ENCODE measurements at places on chromosomes 1 and 21.

DNA sequence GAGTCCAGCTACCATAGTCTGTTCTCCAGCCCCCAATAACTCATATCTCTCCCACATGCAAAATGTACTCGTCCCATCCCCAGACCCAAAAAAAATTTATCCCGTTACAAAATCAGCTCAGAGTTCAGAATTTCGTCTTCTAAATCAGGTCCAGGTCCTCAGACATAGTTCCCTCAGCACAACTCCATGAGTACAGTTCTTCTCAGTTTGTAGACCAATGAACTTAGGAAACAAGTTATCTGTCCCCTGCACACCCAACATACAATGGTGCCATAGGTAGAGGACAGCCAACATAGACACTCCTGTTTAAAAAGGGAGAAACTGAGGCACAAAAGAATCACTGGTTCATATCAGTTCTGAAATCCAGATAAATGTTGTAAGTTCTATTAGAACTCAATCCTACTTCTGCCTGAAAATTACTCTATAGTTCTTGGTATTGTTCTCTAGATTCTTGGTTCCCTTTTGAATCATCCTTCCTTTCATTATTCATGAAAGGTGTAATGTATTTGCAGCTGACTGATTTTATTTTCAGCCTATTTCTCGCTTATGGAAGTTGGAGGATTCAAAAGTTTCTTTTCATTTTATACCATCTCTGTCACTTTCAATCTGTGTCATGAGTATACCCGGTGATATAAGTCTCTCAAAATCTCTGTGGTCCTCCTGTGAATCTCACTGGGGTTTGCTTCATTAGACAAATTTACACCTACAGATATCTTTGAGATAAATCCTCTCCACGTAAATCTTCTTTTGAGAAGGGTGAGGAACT, 75.8 kb upstream of the TSPAN2 start:
- DNase-seq: no peak

- DNase-seq: no peak
Measured at GRCh38 chr1:89555550-89555949, 30.9 kb downstream of the LRRC8B start.

GRCh38 chr1:12585951-12586942, 31.8 kb downstream of the DHRS3 start:
- DNase-seq: no peak

- no peak for DNase-seq
Measured at GRCh38 chr1:57340334-57341070, 83.4 kb downstream of the DAB1 start.

DNA sequence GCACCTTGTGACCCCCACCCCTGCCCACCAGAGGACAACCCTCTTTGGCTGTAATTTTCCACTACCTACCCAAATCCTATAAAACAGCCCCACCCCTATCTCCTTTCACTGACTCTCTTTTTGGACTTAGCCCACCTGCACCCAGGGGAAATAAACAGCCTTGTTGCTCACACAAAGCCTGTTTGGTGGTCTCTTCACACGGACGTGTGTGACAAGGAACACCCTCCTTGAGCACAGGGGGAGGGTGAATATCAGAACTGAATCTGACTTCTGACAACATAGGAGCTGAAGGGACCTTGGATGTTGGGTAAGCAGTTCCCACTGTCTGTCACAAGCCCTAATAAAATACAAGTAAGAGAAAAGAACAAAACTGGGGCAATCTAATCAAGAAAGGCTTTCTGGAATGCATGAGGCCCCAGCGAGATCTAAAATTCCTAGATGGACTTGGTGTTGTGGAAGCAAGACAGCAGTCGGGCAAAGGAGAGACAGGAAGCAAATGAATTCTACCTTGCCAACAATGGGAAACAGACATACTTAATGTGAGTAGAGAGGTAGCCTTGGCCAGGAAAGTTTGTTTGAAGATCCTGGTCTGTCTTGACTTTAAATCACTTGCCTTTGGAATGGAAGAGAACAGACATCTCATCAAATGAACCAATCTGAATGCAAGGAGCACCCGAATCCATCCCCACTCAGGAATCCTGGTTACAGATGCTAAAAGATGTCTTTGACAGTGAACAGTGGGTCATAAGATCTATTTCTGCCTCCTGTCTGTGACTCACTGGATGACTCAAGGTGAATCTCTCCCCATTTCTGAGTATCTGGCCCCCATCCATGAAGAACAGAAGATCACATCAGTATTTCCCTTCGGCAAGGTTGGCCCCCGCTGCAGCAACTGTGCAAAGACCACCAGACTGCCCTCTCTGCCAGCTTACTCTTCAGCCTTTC, 53.3 kb downstream of the OLFML3 start:
- DNase-seq: no peak

DNA sequence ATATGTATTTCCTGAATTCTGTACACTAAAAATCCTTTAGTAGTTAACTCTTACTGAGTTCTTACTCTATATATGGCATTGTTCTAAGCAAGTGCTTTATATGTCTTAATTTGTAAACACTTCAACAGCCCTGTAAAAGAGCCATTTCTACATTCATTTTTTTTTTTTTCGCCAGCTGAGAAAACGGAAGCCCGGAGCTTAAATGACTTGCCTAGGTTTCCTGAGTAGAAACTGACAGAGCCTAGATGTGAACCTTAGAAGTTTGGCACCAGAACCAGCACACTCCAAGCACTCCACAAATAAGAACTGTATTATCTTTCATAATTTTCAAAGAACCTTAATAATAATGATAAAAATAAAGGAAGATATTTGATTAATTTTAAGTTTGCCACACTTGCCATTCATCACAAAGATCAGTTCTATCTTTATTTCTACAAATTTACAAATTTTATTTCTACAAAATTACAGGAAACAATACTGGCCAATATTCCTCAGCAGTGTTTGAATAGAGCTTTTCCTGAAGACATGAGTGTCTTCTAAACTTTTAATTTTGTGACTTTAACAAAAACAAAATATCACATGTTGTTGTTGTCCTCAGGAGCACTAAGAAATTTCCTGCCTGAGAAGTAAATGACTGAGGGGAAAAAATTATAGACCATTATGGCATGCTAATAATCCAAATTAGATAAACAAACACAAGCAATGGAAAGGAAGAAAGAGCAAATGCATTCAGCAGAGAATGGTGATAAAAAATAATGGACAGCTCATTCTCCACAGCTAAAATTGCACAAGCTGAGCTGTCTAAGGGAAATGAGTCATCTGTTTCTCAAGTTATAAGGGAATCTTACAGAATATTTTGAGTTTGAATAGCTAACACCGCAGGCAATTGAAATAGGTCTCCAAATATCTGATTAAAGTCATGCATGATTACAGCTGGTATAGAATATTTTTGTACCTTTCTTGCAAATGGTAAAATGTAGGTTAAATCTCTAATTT, 71.2 kb downstream of the DPYD start:
- DNase-seq: no peak

All from stimulated activated CD4-positive, alpha-beta T cell treated with anti-CD3 and anti-CD28 coated beads, Interleukin-12 subunit alpha, Interleukin-12 subunit beta, amount 100 ng/mL, for 4 hours (primary cell).